ENCODE measurements at places on chromosomes 12 and 14. TPM values are rescaled to one million over a fixed set of nuclear protein-coding genes. Genes with fewer than 3 reads are reported as not detected.

DNA sequence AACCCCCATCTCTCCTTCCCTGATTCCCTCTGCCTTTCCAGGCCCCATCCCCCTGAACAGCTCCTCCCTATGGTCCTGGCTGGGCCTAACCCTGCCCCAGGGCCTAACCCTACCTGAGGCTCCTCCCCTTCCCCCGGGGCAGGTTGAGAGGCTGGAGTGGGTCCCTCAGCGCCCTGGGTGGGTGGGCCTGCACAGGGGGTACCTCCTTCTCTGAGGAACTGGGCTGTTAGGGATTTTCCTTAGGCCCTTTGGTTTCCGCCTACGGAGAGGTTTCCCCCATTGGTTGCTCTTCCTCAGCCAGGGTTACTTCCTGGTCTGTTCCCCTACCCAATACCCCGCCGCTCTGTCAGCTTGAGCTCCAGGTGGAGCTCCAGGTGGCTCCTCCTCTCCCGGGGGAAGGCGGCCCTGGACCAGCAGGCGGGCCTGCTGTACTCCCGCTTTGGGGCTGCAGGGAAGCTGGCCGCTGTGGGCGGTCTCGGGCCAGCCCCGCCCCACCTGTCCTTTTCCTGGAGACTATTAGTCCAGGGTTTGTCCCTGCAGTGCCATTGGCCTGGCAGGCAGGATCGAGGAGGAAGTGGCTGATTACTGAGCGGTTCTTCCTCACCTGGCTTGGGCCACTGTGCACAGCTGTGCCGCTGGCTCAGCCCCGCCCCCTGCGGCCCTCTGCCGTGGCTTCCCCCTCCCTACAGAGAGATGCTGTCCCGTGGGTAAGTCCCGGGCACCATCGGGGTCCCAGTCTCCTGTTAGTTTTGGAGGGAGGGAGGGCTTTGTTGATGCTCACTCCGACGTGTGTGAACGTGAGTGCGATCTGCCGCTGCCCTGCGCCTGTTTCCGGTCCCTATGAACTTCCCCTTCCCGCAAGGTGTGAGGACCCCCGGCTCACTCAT, 2.5 kb downstream of the C12orf57 start:
- H3K27me3 ChIP-seq, result no peaks in the 10 kb centered on the region
- DNase-seq, result peak; percentile 38
- H3K27ac ChIP-seq, result no peak overlapping the region

The STON2 gene
- polyA plus RNA-seq, result 2.8 TPM

GRCh38 chr12:66025477-66025876, 105.1 kb downstream of the LLPH start:
- H3K4me3 ChIP-seq, result no peak overlapping the region
- no peak for DNase-seq
- H3K27me3 ChIP-seq, result no peaks in the 10 kb centered on the region
- H3K27ac ChIP-seq, result no peak overlapping the region

GRCh38 chr12:114704096-114704495, 20.1 kb upstream of the TBX3 start:
- peaks cover 86% of the 10 kb centered on the region for H3K27me3 ChIP-seq
- DNase-seq, result peak; percentile 51

DNA sequence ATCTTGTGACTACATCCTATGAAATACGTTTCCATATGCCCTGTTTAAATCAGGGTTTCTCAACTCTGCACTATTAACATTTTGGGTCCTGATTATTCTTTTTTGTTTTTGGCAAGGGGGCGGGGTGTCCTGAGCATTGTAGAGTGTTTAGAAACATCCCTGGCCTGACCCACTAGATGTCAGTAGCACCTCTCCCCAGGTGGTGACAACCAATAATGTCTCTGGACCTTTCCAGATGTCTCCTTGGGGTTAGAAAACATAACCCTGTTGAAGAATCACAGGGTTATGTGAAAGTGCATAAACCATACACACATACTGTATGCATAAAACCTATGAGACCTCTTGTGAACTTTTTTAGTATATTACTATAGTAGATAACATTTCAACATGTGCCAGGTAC, 1.4 kb downstream of the ACAD10 start:
- no peak for DNase-seq
- H3K4me1 ChIP-seq, result peaks cover 34% of the 10 kb centered on the region
- H3K36me3 ChIP-seq, result peaks cover 17% of the 10 kb centered on the region
- H3K27me3 ChIP-seq, result no peaks in the 10 kb centered on the region

The KRT71 gene
- polyA plus RNA-seq, result not detected
